ENCODE measurements at places on chromosomes 12 and 14.

GRCh38 chr12:75529316-75529715 is 17.9 kb upstream of the KRR1 start:
- DNase-seq: no peak

DNA sequence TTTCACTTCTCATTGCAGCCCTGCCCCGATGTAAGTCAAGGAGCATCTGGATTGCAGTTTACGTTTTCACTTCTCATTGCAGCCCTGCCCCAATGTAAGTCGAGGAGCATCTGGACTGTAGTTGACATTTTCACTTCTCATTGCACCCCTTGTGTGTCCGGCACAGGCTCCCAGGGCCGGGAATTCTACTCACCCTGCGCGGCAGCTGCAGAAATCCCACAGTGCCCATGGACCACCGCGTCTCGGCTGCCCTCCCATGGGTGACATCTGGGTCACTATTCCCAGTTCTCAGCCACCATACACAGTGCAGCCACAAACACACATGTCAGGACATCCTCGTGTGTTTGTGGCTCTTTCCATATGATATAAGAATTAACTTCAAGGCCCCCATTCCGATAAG is 378.5 kb downstream of the ADGRD1 start:
- DNase-seq: no peak

GRCh38 chr14:57974896-57975295 is 109.0 kb upstream of the SLC35F4 start:
- no peak for DNase-seq

GRCh38 chr12:34604227-34604626 is 581.9 kb downstream of the ALG10 start:
- no peak for DNase-seq

- no peak for DNase-seq
Measured at GRCh38 chr14:103716091-103716801, 636 bp downstream of the ZFYVE21 start.

GRCh38 chr12:79119796-79120195 is 255.2 kb downstream of the SYT1 start:
- no peak for DNase-seq

- DNase-seq: no peak
Measured at GRCh38 chr12:100656856-100657255, 83.4 kb downstream of the GAS2L3 start.

DNA sequence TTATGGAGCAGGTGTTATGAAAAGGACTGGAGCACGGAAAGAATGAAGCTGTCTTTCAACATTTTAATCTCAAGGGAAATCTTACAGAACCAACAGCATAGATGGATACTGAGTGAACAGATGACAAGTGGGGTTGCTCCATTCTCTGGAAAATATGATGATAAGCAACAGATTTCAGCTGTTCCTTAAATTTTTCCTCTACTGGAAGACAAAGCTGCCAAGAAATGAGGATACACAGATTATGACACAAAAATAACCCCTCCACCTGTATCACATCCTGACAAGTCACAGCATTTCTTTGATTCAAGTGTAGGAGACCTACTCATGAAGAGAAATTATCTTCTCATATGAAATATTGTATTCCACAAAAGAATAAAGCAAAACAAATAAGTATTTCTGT is 13.0 kb upstream of the TMTC2 start:
- no peak for DNase-seq

DNA sequence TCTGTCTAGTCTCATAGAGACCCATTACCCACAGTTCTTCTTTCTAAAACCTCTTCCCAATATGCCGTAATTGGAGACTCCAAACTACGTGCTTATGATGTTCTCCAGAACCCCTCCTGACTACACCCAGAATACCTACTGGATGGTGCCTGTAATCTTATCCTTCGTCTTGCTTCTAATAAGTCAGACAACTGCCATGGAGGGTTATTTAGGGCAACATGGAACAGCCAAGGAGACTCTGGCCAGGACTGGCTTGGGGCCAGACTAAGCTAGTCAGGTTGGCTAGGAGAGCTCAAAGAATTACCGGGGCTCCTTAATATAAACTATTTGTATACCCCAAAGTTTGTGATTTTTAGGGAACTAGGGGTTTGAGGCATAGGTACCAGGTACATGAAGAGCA is 6.8 kb downstream of the PFKM start:
- no peak for DNase-seq

DNA sequence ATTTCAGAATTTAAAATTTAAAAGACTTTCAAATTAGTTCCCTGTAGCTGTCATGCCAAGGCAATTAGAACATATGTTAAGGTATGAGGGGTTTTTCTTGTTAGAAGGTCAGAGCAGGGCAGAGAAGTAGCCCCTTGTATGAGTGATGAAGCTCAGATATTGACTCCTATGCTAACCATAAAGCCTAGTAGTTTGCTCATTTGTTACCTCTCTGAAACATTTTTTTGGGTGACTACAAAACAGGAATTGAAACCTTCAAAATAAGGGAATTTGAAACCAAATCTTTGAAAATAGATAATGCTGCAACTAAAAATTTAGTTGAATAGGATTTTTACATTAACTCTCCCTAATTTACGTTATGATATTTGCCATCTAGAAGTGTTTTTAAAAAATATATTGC is 333.5 kb downstream of the NAV3 start:
- no peak for DNase-seq

GRCh38 chr14:25788252-25788651 is 738.3 kb upstream of the STXBP6 start:
- no peak for DNase-seq

GRCh38 chr14:63909984-63910383 is 57.2 kb downstream of the SYNE2 start:
- DNase-seq: no peak

GRCh38 chr12:65681226-65681625 is 143.1 kb upstream of the HMGA2 start:
- DNase-seq: no peak

DNA sequence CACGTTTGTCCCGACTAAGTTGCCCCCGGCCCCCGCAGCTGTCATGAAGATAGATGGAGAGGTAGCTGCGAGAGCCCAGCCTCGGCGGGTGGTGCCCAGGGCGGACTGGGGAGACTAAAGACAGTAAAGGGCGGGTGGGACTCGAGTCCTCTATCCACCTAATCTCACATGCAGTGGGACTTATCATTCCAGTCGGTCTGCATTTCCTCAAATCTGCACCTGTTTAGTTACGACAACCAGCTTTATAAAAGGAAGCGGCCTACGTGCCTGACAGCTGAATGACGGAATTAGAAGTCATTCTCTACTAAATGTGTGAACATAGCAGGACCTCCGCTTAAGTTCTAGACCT is 109.8 kb upstream of the EGLN3 start:
- DNase-seq: no peak

- DNase-seq: no peak
Measured at GRCh38 chr14:56100556-56100955, 17.7 kb upstream of the PELI2 start.

- no peak for DNase-seq
Measured at GRCh38 chr14:76781648-76782051, 20.4 kb downstream of the VASH1 start.

DNA sequence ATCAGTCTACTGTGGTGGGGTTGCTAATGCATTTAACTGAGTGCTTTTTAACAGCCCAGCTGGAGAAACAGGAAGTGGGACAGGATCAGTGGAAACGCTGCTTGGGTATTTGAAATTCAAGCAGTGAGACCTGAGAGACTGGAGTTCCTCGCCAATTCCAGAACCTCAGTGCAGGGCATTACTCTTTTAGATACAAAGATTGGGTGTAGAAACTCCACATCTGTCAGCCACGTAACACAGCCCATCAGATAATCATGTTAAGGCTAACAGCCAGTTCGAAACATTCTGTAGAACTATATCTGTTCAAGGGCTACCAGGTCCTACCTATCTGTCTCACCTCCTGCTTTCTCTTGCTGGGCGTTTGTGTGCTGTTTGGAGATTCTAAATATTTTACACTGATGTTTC is 45.5 kb downstream of the RAD52 start:
- DNase-seq: no peak

- no peak for DNase-seq
Measured at GRCh38 chr12:89217472-89217871, 134.8 kb downstream of the DUSP6 start.

DNA sequence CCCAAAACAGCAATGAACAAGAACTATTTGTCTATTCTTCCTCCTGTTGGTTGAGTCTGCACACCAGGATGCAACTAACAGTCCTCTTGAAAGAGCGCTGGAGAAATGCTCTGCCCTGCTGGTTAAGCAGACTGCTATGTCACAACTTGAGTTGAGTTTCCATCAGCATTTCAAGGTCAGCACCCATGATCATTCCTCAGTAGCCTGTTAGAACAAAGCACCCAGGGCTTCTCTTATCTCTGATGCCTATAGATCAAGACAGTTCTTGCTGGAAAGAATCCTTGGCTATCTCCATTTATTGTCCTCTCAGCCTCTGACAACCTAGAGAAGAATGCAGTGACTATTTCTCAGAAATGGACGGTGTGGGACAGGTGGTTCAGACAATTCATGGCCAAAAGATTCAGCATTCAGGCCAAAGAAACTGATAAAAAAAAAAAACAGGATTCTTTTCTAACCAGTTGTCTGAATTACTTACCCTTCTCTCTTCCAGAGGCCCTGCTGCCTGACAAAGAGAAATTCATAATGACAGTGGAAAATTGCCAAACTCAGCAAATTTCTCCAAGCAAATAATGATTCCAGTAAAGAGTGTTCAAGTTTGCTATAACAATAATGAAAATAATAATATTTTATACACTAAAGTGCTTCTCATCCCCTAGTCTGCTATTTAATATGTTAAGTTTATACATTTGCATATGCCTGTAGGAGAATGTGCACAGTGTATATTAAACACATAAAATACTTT is 306.7 kb downstream of the EMP1 start:
- DNase-seq: no peak

- DNase-seq: no peak
Measured at GRCh38 chr12:9404031-9404430, 195.8 kb upstream of the PZP start.

GRCh38 chr14:92511453-92512238 is 1.9 kb upstream of the RIN3 start:
- no peak for DNase-seq

DNA sequence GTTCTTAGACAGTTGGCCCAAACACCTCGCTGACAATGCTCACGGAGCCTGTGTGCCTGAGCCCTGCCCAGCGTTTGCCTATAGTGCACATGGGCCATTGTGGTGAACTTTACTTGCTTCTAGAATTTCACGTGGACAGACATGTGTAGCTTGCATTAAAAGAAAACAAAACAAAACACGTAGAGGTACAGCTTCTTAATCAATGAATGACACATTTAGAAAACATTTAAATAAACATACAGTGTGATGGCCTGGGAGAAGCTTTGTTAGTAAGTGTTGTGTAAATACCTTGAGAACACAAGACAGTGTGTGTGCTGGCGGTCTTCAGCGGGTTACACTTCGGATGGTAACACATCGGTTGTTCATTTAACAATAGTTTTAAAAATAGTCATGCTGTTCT is 38.1 kb downstream of the SMOC1 start:
- DNase-seq: no peak

DNA sequence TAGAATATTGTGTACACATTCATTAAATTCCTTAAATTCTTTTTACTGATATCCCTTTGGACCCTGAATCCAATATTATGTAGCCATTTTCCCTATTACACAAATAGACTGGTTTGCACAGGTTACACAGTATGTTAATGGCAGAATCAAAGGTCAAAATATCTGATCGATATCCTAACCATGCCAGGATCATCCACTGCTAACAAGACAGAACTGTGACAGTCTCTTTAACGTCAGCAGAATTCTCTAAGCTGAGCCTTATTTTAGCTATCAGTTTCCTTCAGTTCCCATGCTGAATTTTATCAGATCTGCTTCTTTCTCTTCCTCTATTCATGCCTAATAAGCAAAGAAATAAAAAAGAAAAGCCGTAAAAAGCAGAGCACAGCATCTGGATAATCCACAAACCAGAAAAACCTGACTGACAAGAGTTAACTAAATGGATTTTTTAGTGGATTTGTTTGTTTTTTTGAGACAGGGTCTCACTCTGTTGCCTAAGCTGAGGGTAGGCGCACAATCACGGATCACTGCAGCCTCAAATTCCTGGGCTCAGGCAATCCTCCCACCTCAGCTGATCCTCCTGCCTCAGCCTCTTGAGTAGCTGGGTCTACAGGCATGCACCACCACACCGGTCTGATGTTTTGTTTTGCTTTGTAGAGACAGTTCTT is 130.4 kb downstream of the PAWR start:
- no peak for DNase-seq

DNA sequence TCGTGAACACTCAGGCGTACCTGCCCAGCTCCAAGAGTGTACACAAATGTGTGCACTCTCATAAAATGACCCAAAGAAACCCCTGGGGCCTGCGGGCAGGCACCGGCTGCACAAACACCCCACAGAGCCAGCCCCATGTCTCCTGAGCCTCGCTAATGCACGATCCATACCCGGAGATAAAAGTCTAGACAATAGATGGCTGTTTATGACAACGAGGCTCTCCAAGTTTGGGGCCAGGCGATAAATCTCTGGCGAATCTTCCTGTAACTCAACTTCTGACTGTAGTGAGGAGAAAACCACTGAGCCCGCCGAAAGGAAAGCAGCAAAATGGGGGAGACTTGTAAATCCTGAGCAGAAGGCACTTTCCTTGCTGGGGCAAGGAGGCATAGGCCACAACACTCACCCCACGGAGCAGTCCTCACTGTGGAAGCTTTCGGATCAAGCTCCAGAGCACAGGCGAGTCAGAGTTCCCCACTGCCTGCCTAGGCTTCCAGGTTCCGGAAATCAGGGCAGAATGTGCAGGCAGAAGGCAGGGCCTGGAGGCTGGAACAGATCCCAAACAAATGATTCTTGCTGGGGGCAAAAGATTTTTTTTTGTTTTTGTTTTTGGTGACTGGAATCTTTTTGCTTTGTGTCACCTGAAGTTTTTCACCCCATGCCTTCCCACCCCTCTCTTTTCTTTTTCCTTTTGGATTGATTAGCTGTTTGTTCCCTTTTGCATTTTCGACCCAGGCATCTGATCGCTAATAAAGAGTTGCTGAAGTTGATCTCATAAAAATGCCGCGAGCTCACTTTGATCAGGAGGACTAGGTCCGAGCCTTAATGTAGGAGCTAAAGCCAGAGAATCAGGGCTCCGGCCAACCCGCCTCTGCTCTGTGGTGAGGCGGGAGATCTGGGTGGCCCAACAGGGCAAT is 4.5 kb upstream of the HOXC11 start:
- DNase-seq: no peak

- DNase-seq: no peak
Measured at GRCh38 chr14:73762375-73762822, 48.2 kb upstream of the PNMA1 start.

GRCh38 chr12:112097641-112098040 is 10.9 kb downstream of the NAA25 start:
- DNase-seq: no peak

All from stimulated activated CD4-positive, alpha-beta T cell treated with anti-CD3 and anti-CD28 coated beads, Interleukin-4, amount 100 ng/mL, for 48 hours (primary cell).